ENCODE measurements at places on chromosomes 2 and 18. TPM values are rescaled to one million over a fixed set of nuclear protein-coding genes. Genes with fewer than 3 reads are reported as not detected.
A peak's percentile ranks its signal among the peaks of the same experiment; 100 is the strongest.

DNA sequence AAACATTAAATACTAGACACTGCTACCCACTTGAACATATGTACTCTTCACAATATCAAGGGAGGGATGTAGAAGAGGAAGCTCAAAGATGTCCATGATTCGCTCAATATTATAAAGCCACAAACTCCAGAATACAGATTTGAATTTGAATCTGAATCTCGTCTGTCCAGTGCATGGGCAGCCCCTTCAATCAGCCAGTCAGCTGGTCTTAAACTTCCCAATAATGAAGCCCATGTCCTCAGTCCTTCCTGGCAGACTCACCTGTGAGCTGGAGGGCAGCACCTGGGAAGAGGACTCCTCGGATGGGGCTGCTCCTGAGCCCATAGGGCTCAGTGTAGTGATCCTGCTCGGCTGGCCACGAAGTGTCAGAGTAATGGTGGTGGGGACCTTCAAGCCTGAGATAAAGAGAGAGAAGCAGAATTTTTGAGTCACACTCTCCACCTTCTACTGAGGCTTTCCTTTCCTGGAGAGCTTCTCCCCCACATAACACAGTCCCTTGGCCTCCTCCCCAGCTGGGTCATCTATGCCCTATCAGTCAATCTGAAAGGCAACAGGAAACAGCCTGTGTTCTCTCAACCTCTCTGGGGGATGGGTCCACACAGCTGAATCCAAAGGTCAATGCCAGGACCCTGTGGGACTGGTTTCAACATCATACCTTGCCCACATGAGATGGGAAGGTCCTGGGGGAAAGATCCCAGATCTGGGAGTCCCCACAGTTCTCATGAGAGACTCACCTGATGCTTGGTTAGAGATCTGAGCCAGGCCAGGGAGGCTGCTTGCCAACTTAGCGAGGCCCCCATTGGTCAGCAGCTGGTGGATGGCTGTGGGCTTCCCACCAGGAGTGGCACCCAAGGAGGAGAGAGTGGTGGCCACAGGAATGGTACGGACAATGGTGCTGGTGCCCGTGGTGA lies 36.5 kb downstream of the KANSL3 start:
- no peaks in the 10 kb centered on the region for H3K27me3 ChIP-seq
- no peak overlapping the region for H3K4me3 ChIP-seq
- H3K27ac ChIP-seq: no peak overlapping the region
- peaks cover 100% of the 10 kb centered on the region for H3K36me3 ChIP-seq

Gene KIF5C
- polyA plus RNA-seq: 2.1 TPM

DNA sequence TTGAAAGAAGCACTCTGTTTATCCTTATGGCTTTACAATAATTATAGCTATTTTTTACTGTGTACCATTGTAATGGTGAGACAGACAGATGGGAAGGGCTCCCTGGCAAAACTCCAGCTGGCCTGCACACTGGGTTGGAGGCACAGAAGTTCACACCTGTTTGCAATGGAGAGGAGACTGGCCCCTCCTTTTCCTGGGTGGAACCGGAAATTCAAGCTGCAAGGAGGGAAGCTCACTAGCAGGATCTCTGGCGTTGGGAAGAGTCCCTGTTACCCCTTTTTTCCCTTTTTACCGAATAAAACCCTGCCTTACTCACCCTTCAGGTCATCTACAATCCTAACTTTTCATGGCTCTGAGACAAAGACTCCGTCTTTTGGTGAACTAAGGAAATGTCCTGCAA lies 100.3 kb upstream of the TFPI start:
- no peak for DNase-seq
- no peak overlapping the region for H3K27ac ChIP-seq
- H3K36me3 ChIP-seq: no peaks in the 10 kb centered on the region
- H3K4me3 ChIP-seq: no peak overlapping the region

Gene CFC1
- polyA plus RNA-seq: 0.29 TPM

DNA sequence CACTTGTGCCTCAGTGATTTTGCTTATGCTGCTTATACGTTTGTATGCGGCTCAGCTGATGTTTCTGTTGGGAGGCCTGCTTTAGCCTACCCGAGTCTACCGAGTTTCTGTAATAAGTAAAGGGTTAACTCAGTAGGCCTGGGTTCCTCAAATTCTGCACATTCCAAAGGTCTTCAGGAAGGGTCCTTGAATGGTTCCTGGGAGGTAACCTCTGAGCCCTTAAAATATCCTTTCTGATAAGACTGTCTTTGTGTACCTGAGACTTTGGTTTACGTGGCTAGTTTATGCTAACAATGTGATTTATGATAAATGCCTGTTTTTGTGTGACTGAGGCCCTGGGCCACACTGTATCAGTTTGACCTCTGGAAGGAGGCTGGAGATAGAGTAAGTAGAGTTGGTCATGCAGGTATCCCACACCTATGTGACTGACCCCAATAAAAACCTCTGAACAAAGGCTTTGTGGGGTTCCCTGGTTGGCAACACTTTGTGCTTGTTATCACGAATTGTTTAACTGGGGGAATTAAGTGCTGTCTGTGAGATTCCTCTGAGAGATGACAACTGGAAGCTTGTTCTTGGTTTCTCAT lies 18.9 kb upstream of the PNPT1 start:
- no peaks in the 10 kb centered on the region for H3K4me1 ChIP-seq
- H3K4me3 ChIP-seq: no peak overlapping the region
- no peak for DNase-seq
- H3K27ac ChIP-seq: no peak overlapping the region
- H3K27me3 ChIP-seq: no peaks in the 10 kb centered on the region

- no peaks in the 10 kb centered on the region for H3K36me3 ChIP-seq
- peak; percentile 53 for DNase-seq
- H3K4me1 ChIP-seq: peaks cover 21% of the 10 kb centered on the region
- no peak overlapping the region for H3K4me3 ChIP-seq
- H3K27ac ChIP-seq: no peak overlapping the region
Measured at GRCh38 chr2:240347373-240347940, 88.0 kb upstream of the GPC1 start.

Gene C2orf15
- 2.4 TPM for polyA plus RNA-seq

Gene WNT6
- 1.5 TPM for polyA plus RNA-seq

DNA sequence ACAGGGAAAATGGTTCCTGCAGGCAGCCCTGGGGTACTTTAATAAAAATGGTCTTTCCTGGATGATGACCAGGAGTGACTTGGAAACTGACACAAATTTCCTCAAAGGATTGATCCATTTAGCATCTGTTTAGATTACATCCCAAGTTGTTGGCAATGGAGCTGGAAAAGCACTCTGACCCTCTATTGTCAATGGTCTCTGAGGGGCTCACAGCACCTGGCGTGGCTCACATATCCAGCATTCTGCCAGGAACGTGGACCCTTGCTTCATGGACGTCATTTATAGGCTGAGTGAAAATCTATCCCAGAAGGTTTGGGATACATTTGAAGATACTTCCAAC lies 43.8 kb downstream of the SERTAD2 start:
- H3K4me3 ChIP-seq: no peak overlapping the region
- peak overlapping the region; percentile 77 for H3K27ac ChIP-seq
- H3K27me3 ChIP-seq: no peaks in the 10 kb centered on the region
- H3K4me1 ChIP-seq: peaks cover 10% of the 10 kb centered on the region

Gene ERICH2
- polyA plus RNA-seq: not detected

- H3K4me1 ChIP-seq: peaks cover 46% of the 10 kb centered on the region
- peak overlapping the region; percentile 91 for H3K27ac ChIP-seq
- H3K36me3 ChIP-seq: no peaks in the 10 kb centered on the region
Measured at GRCh38 chr2:69642709-69643601, 584 bp downstream of the AAK1 start.

- no peak for DNase-seq
- H3K36me3 ChIP-seq: no peaks in the 10 kb centered on the region
- H3K4me1 ChIP-seq: peaks cover 35% of the 10 kb centered on the region
- H3K27me3 ChIP-seq: no peaks in the 10 kb centered on the region
- H3K4me3 ChIP-seq: no peak overlapping the region
Measured at GRCh38 chr2:11319939-11320338, 24.5 kb downstream of the ROCK2 start.

DNA sequence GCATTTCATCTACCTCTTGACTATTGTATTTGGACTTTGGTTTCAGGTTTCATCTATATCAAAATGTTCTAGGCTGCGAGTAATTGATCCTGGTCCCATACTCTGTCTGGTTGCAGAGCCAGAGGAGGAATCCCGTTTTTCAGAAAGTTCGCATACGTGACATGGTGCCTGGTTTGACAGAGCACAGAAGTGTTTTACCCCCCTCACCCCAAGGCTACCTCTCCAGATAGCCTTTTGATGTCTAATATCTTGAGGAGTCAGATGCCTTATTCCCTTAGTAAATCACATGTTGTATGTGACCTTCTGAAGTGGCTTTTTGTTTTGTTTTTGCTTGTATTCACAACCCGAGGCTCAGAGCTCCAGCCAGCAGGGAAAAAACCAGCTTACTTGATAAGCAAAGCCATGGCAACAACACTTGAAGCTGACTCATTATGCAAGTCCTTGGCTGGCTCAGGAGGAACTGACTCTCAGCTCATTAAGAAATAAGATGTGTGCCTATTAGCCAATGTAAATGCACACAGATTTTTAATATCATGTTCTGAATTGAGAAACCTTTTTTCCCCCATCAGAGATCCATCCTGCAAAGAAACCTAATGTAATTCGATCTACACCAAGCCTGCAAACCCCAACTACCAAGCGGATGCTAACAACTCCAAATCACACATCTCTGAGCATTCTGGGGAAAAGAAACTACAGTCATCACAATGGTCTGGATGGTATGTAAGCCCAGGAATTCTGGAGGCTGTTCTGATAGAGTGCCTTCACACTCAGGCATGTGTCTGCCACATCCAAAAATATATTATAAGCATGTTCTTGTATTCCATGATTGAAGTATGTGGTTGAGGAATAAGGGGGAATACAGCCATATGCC lies 41.4 kb downstream of the OXER1 start:
- no peak overlapping the region for H3K27ac ChIP-seq
- no peaks in the 10 kb centered on the region for H3K27me3 ChIP-seq
- peak; percentile 71 for DNase-seq
- no peak overlapping the region for H3K4me3 ChIP-seq

Gene OSBPL6
- 0.60 TPM for polyA plus RNA-seq

DNA sequence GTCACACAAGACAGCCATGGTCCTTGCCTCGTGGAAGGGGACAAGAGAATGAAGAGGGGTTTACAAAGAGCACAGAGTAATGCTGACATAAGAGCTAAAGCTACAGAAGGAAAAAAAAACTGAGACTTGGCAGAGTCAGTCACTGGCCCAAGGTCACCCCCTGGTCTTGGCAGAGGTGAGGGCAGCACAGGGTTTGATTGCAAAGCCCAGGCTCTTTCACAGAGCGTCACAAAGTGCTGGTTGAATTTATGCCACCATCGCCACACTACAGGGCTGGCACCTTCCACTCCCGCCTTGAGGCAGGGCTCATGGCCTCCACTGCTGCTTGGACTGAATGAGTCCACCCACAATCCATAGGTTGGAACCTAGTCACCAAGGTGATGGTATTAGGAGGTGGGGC lies 190.2 kb downstream of the INHBB start:
- peak; percentile 37 for DNase-seq
- H3K4me1 ChIP-seq: no peaks in the 10 kb centered on the region
- H3K36me3 ChIP-seq: no peaks in the 10 kb centered on the region
- H3K27ac ChIP-seq: no peak overlapping the region
- H3K27me3 ChIP-seq: no peaks in the 10 kb centered on the region

- H3K36me3 ChIP-seq: no peaks in the 10 kb centered on the region
- peaks cover 29% of the 10 kb centered on the region for H3K4me1 ChIP-seq
- peak within 1 kb of the TSS; percentile 90 for H3K27ac ChIP-seq
- peak within 1 kb of the TSS; percentile 62 for H3K4me3 ChIP-seq
- no peaks in the 10 kb centered on the region for H3K27me3 ChIP-seq
Measured at GRCh38 chr2:26764078-26764887, at the start of gene SLC35F6. Gene SLC35F6 (plus strand): TSS chr2:26764284. CDS start chr2:26764350, 66 bp downstream.

Gene G6PC2
- 0.06 TPM for polyA plus RNA-seq

Gene CYBRD1
- polyA plus RNA-seq: 7.6 TPM

GRCh38 chr2:239147376-239147775 lies 253.4 kb downstream of the HDAC4 start:
- H3K36me3 ChIP-seq: peaks cover 28% of the 10 kb centered on the region
- no peak overlapping the region for H3K4me3 ChIP-seq
- peaks cover 17% of the 10 kb centered on the region for H3K4me1 ChIP-seq
- H3K27ac ChIP-seq: no peak overlapping the region
- DNase-seq: peak; percentile 40
- no peaks in the 10 kb centered on the region for H3K27me3 ChIP-seq

DNA sequence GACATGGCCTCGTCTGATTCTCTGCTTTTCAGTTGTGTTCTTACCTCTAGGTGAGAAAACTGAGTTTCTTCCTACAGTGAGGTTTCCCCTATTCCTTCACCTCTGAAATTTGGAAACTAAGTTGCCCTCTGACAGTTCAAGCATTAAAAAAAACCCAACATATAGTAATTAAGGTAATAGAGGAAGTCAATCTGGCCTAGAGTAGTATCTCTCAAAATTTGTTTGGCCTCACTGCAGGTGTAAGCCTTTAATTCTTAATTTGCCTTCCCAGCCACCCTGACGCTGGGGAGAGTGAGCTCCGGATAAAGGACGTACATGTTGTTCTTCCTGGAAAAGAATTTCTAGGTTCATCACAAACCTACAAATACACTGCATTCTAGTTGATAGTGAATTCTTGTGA lies 1.4 kb downstream of the CAD start:
- H3K36me3 ChIP-seq: peaks cover 10% of the 10 kb centered on the region
- H3K4me3 ChIP-seq: no peak overlapping the region
- no peaks in the 10 kb centered on the region for H3K27me3 ChIP-seq
- peaks cover 26% of the 10 kb centered on the region for H3K4me1 ChIP-seq
- H3K27ac ChIP-seq: no peak overlapping the region

Gene PLEKHH2
- 3.6 TPM for polyA plus RNA-seq

DNA sequence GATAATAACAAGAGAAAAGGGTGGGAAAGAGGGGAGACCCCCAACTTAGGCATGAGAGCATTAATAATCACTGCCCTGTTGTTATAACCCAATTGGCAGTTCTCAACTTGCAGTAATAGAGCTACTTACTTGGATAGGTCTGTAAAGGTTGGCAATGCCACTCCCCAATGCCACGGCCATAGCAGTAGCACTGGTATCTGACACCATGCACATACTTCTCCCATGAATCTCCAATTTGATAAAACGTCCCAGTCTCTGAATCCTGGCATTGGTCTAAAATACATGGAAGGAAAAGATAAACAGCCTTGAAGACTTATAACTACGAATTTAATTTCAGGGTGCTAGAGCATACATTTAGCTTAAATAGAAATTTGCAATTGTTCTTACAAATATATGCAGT lies 16.8 kb downstream of the FN1 start:
- no peak overlapping the region for H3K4me3 ChIP-seq
- H3K36me3 ChIP-seq: peaks cover 23% of the 10 kb centered on the region
- peak overlapping the region; percentile 57 for H3K27ac ChIP-seq
- H3K27me3 ChIP-seq: no peaks in the 10 kb centered on the region
- no peak for DNase-seq

DNA sequence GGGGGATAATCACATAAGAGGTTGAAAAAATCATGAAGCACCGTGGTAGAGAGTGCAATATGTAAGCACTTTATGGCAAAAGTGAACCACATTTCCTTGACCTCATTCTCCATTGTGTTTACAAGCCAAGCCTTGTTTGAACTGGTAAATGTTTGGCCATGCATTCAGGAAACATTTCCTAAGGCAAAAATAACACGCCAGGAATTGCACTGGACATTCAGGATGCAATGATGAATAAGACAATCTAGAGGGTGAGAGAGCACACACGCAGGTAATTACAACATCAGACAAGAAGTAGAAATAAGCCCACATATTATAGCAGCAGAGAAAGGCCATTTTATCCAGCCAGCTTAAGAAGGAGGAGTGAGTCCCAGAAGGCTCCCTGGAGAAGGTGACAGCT lies 218.0 kb upstream of the OSR1 start:
- no peaks in the 10 kb centered on the region for H3K36me3 ChIP-seq
- H3K27ac ChIP-seq: no peak overlapping the region
- H3K4me3 ChIP-seq: no peak overlapping the region
- no peak for DNase-seq
- H3K4me1 ChIP-seq: no peaks in the 10 kb centered on the region

Measured in sigmoid colon (tissue), 7 donors.